ENCODE measurements at places on chromosomes 2 and 18. TPM values are rescaled to one million over a fixed set of nuclear protein-coding genes. Genes with fewer than 3 reads are reported as not detected.

LIMS3 gene
- 0.26 TPM for polyA plus RNA-seq

STRADB gene
- 36.8 TPM for polyA plus RNA-seq

GPR55 gene
- 0.28 TPM for polyA plus RNA-seq

SCYGR4 gene
- not detected for polyA plus RNA-seq

CHST10 gene
- 1.3 TPM for polyA plus RNA-seq

CFC1 gene
- not detected for polyA plus RNA-seq

LYG1 gene
- 3.1 TPM for polyA plus RNA-seq

CCNYL1 gene
- 12.2 TPM for polyA plus RNA-seq

RBFA gene
- 10.5 TPM for polyA plus RNA-seq

DCDC2C gene
- not detected for polyA plus RNA-seq

CAPN14 gene
- polyA plus RNA-seq: 141 TPM

RIT2 gene
- polyA plus RNA-seq: not detected

CXCR1 gene
- 0.08 TPM for polyA plus RNA-seq

PRKAG3 gene
- polyA plus RNA-seq: 0.02 TPM

WNT10A gene
- polyA plus RNA-seq: 9.6 TPM

RNU2-63P gene
- not detected for polyA plus RNA-seq

CNTNAP5 gene
- polyA plus RNA-seq: not detected

PARD6G gene
- polyA plus RNA-seq: 15.9 TPM
